ENCODE measurements at places on chromosomes 7 and 10.
A peak's percentile ranks its signal among the peaks of the same experiment; 100 is the strongest.

GRCh38 chr7:131950758-131951157 is 394.3 kb upstream of the PODXL start:
- DNase-seq = no peak

- DNase-seq = no peak
Observed at GRCh38 chr7:92333866-92334265, 88.1 kb downstream of the ANKIB1 start.

- no peak for DNase-seq
Observed at GRCh38 chr10:23203369-23204325, 11.5 kb downstream of the PTF1A start.

- peak; percentile 23 for DNase-seq
Observed at GRCh38 chr7:128946936-128947830, 9.5 kb downstream of the IRF5 start.

DNA sequence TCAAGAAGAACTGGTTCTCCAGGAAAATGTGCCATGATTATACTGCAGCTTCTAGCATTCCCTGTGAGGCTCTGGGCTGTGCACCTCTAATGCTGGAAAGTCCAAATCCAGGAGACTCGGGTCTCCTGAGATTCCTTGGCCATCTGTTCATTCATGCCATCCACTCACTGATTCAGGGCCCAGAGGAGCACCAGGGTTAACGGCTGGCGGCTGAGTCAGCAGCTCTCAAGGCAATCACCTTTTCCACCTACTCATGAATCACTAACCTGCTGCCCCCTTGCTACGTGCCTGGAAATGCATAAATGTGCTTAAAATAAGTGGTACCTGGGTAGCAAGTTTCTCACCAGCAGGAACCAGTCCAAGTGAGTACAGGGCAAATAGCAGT is 132.7 kb downstream of the KCNMA1 start:
- DNase-seq = peak; percentile 91

- no peak for DNase-seq
Observed at GRCh38 chr7:17126413-17127268, 171.8 kb upstream of the AHR start.

DNA sequence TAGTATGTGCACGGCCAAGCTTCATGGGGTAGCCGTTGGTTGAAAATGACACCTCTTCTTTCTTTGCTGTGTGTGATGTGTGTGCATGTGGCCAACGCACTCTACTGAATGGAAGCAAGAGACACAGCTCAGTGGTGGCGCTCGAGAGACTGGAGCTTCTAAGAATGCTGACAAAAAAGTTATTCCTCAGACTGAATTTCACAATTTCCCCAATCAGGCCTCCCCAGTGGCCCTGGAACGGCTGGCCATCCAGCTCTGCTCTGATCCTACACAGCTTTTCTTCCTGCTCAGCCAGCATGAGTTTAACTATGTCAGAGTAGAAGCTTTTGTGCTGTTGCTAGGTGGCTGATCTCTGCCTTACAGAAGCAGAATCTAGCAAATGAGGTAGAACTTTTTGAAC is 186.7 kb upstream of the PLXDC2 start:
- DNase-seq = no peak

DNA sequence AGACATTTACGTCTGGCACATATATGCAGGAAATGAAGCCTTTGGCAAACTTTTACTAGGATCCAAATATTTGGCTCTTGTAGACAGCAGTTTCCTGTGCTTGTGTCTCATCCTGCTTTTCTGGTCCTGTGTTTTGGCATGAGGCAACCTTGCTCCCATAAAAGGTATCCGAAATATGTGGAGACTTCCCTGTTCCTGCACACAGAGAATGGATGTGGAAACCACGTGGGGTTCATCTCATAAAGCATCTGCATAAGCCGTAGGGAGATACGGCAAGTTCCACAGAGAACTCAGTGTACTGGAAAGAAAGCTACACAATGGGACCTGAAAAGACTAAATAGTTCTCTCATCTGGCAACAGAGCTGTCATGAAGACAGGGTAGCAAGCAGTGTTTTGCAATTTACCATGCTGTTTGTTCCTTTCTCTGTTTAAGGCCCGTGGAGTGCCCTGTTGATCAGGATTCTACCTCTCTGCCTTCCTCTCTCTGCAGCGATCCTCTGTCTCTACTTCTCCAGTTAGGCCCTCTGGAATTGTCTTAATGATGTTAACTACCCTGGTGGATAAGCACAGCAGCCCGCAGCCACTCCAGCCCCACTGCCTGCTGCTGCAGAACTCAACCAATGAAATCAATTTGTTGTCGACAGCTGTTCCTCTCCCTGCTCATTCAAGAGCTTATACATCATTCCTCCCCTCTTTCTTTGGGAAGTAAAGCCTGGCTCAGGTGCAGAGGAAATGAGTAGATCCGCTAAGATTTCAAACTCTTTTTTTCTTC is 293.6 kb downstream of the CSTF2T start:
- no peak for DNase-seq

- DNase-seq = no peak
Observed at GRCh38 chr10:7587168-7587864, 79.5 kb downstream of the ITIH5 start.

DNA sequence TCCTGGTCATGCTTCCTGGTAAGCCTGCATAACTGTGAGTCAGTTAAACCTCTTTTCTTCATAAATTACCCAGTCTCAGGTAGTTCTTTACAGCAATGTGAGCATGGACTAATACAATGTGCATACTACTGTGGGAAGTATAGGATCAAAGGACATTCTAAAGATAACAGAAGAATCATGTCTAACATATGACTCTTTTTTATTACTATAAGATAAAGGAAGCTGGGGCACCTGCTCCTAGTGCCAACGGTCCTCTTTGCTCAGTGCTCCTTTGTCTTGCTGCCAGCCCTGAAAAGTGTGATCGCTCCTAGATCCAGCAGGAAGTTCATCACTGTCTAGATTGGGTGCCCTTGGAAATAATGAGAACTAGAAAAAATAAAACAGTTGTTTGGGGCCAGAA is 143.3 kb upstream of the NOBOX start:
- DNase-seq = no peak

GRCh38 chr10:93501650-93502049 is 5.2 kb downstream of the CEP55 start:
- DNase-seq = no peak

DNA sequence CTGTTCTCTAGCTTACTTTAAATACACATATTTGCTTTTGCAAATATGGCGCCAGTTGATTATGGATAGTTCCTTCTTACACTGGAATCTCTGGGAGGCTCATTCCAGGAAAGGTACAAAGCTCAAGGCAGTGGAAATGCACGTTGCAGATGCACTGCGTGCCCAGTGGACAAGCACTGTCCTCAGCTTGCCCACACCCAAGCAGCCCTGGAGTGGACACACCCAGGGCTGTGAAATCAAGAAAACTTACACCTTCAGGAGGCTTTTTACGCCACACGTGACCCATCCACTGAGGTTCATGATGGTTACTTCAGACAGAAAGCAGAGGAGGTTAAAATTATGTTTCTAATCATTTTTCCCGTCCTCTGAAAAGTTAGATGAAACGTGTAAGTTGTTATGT is 248.5 kb downstream of the VTI1A start:
- DNase-seq = no peak

GRCh38 chr10:24201503-24202180 is 7.3 kb upstream of the KIAA1217 start:
- DNase-seq = no peak

- DNase-seq = no peak
Observed at GRCh38 chr10:120598386-120598785, 141.4 kb downstream of the PLPP4 start.

DNA sequence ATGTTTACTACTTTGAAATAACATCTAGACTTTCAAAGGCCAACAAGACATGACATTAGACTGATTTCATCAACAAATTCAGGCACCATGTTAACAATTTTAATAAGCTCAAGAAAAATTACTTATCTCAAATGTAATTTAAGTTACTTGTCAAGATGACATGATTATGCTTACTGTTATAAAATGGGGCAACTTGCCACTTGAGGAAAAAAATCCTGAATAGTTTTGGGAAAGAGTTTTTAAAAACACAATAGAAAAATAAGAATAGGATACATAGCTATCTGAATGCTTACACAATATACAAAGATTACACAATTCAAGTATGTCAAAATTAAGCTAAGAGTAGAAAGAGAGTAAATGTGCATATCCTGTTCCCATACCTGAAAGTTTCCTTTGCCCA is 85.4 kb downstream of the RNF32 start:
- no peak for DNase-seq

DNA sequence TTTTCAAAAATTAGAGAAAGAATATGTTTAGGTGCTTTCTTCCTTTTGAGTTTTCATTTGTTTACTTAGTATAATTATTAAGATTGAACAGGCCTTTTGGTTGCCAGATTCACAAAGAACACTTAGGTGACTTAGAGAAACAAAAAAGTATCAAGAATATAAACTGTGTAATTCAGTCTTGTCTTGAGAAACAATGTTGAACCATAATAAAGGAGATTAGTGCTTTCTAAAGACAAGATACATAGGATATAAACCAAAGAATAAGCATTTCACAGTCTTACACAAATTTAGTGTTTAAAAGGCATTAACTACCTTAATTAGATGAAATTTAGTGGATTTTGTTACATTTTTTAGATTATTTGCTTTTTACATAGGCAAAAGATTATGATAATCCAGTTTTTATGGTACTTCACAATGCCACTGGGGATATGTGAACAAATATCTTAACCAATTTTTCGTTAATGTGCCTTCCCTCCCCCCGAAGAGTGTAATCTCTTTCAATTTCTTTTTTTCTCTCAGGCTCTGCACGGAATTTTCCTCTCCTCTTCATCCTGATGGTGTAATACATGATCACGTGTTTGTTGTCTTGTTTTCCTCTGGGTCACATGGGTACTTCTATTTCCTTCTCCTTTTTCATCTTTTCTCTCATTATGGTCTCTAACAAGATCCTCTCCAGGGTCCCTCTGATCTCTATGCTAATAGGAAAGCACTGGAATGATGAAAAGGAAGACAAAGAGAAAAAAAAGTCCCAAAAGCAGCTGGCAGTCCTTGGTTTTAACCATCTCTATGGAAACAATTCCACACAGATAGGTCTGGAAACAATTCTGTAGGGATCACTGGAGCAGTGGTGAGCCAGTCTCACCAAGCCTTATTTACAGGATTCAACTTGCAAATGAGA is 3.7 kb upstream of the HNRNPH3 start:
- DNase-seq = peak; percentile 76

DNA sequence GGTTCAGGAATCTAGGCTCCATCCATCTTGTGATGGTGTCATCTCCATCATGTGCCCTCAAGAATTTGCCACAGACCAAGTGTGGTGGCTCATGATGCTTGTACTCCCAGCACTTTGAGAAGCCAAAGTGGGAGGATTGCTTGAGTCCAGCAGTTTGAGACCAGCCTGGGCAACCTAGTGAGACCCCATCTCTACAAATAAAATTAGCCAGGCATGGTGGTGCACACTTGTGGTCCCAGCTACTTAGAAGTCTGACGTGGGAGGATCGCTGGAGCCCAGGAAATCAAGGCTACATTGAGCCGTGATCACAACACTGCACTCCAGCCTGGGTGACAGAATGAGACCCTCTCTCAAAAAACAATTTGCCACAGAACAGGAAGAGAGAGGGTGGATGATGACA is 53.0 kb upstream of the SEPHS1 start:
- DNase-seq = no peak

DNA sequence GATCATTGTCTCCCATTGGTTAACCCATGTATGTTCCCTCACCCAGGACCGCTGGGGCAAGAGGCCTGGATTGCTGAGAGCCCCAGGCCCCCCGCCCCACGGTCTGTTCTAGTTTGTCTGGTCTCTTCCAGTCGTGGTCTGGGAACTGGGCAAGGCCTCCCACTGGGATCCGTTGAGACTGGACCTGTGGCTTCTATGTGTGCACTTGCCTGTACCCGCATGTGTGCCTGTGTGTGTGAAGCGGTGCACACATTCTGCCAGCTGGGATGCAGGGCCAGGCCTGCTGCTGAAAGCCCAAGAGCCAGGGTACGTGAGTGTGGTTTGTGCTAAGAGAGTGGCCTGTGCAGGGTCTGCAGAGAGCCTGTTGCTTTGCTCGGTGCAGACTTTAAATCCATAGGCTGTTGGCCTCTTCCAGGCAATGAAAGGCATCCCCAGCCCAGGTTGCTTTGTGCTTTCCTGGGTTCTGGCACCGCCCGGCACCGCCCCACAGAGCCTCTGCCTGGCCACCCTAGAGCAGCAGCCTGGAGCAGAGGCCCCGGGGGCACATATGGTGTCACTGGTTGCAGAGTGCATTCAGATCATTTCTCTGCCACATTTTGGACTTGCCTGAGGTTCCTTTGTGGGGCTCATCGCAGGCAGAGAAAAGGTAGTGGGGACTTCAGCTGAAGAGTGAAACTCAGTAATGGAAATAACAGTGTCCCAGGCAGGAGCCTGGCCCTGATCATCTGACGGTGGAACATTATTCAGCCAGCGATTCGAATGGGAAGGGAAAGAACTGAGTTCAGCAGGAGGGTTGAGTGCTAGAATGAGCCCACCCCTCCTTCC is 215.5 kb downstream of the GLRX3 start:
- no peak for DNase-seq

GRCh38 chr10:55200020-55200419 is 399.0 kb upstream of the PCDH15 start:
- DNase-seq = no peak

DNA sequence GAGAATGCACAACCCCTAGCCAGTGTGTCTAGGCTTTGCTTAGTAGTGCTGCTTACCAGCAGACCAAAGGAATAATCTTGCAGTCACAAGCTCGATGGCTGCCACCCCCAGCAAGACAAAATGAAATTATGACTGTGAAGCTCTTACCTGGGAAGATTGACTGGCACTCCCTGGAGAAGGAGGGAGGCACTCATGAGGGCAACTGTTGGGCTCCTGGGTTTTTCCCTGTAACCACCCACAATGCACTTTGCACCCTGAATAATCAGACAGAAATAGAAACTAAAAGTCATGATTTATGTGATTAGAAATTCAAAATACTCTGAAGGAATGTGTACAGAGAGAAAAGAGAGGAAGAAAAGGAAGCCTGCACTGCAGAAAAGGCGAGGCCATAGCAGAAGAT is 144.3 kb upstream of the DGKB start:
- no peak for DNase-seq

GRCh38 chr7:32147546-32148268 is 77.5 kb upstream of the PDE1C start:
- DNase-seq = no peak

DNA sequence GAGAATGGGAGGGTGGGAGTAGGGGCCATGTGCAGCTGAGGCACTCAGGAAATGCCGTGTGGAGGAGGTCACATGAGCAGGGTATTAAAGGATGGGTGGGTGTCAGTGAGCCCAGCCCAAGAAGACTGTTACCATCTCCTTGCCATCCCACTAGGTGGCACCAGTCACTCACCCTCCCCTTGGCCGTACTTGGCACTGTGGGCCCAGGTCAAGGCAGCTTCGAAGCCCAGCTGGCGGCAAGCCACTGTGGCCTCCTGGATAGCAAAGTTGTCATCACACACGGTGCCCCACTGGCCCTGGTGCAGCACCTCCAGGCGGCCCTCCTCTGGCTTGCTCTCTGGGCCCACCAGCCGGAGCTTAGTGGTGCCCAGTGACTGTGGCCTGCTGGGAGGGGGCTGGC is 5.4 kb downstream of the LOXL4 start:
- DNase-seq = peak; percentile 57

- DNase-seq = no peak
Observed at GRCh38 chr7:125278318-125278717, 348.7 kb upstream of the POT1 start.

Data from ACHN (cell line).